ENCODE measurements at places on chromosomes 5 and 9.

- DNase-seq = no peak
These were observed 101.7 kb downstream of the PSD2 start for GRCh38 chr5:139897342-139897741.

DNA sequence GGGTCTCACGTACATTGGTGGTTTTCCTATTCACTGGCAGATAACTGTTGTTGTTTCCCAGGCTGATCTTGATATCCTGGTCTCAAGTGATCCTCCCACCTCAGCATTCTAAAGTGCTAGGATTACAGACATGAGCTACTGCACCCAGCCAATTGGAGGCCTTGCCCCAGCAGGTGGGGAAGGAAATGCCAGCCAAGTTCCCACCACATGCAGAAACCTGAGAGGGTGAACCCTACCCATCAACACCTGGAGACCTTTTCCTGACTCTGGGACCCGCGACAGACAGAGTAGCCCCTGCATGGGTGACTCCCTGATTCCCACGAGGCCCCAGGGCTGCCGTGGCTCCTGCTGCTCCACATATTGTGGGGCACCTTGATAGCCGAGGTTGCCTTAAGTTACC, 107.7 kb downstream of the GDA start:
- DNase-seq = no peak

- DNase-seq = no peak
These were observed 312.3 kb downstream of the EDIL3 start for GRCh38 chr5:84072339-84072738.

DNA sequence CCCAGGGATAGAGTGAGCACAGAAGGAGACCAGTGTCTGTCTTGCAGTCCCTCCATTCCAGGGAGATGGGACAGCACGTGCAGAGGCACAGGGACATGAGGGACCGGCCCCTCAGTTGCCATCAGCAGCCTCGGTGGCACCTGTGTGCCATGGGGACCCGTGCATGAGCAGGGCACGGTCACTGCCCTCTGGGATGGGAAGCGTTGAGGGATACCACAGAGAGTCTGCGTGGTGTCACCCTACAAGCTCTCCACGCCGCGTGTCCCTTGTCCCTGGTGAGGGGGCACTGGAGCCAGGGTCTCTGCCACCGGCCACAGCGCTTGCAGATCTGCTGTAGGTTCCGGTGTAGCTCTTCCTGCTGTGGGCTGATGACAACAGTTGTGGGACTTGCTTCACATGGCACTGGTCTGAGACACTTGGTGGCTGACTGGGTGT, 108.1 kb downstream of the CACNA1B start:
- DNase-seq = no peak

DNA sequence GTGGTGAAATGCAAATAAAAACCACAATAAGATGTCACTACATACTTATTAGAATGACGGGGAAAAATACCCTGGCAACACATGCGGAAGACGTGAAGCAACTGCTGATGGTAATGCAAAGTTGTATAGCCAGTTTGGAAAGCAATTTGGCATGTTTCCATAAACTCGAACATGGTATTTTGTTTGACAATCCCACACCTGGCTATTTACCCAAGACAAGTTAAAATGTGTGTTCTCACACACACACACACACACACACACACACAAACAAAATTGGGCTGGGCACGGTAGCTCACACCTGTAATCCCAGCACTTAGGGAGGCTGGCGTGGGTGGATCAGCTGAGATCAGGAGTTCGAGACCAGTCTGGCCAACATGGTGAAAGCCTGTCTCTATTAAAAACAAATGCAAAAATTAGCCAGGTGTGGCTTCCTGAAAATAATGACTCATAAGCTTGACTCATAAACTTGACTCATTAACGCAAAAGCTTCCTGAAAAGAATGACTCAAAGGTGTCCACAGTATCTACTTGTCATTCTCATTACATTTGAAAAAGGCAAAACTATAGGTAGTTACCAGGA, 456.5 kb downstream of the CDH18 start:
- no peak for DNase-seq

GRCh38 chr9:95107976-95108375, 209.5 kb downstream of the FANCC start:
- no peak for DNase-seq

GRCh38 chr9:110141227-110141793, 66.6 kb downstream of the C9orf152 start:
- DNase-seq = no peak

GRCh38 chr5:81075041-81075440, 114.9 kb downstream of the RASGRF2 start:
- no peak for DNase-seq

DNA sequence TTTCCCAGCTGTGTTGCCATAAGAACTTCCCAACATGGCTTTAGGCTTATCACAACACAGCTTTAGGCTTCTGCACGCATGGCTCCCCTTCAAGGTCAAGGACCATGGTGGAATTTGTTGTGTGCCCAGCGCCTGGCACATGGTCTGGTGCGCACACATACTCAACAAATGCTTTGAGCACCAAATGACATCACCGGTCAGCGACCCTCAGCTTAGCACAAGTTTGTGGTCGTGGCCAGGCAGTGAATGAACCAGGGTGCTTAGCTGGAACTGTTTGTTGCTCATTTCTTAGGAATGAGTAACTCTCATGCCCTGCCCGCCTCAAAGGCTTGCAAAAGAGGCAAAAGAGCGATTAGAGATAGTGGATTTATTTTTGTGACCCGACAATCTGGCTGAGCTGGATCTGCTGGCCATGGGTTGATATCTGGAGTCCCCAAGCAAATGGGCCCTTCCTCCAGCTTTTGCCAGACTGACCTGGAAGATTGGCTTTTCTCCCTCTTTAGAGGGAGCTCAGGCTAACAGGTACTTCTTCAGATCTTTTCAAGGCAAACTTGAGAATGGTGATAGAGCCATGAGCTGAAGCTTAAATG, 58.9 kb downstream of the DAP start:
- DNase-seq = no peak

GRCh38 chr9:127801955-127802575, 617 bp upstream of the FPGS start:
- no peak for DNase-seq

DNA sequence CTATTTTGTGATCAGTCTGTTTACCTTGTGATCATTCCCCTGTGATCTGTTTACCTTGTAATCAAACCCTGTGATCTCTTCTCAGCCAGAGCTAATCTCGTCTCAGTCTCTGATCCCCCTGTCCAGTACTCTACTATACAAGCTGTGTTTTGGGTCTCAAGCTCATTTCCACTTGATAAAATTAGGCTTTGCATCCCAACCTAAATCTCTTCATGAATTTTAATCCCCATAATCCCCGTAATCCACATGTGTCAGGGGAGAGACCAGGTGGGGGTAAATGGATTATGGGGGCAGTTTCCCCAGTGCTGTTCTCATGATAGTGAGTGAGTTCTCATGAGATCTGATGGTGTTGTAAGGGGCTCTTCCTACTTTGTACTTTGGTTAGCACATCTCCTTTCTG, 157.2 kb downstream of the PRR16 start:
- no peak for DNase-seq

GRCh38 chr5:145233461-145233860, 601.7 kb downstream of the PRELID2 start:
- no peak for DNase-seq

DNA sequence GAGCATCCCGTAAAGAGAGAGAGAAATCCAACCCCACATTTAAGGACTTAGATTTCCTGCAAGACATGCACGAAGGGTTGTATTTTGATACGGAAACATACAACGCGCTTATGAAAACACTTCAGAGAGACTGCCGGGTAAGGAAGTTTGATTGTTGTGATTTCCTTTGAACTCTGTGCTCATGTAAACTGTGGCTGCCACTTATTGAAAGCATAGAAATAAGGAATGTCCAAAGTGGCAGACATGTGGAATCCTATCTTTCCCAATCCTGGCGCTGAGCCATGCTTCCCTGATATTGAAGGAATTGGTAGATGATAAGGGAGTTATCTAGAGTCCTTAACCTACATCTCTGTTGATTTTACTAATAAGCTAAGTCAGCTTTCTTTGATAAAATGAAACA, 119.4 kb downstream of the PRKACG start:
- DNase-seq = no peak

DNA sequence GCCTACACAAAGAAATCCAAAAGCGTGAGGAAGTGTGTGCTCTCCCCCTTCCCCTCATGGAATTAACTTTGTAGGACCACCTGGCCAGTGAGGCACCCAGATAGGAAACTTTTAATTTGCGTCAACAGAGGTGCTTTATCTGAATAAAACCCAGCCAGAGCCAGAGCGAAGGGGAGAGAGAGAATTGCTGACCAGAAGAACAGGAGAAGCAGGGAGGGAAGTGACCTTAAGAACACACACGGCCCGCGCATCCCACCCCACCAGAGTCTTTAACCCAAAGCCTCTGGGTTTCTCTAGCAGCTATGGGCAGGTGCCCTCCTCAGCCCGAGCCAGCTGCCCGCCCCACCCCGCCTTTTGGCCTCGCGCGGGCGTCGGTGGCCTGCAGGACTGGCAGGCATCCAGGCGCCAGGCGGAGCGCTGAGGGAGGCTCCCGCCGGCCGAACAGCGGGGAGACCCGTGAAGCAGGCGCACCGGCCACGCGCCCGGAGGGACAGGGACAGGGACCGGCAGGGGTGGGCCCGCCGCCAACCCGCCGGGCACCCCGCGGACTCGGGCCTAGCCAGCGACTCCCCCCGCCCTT, 580 bp downstream of the ERAP1 start:
- DNase-seq = no peak

GRCh38 chr5:143073766-143074165, 303.6 kb downstream of the ARHGAP26 start:
- DNase-seq = no peak

DNA sequence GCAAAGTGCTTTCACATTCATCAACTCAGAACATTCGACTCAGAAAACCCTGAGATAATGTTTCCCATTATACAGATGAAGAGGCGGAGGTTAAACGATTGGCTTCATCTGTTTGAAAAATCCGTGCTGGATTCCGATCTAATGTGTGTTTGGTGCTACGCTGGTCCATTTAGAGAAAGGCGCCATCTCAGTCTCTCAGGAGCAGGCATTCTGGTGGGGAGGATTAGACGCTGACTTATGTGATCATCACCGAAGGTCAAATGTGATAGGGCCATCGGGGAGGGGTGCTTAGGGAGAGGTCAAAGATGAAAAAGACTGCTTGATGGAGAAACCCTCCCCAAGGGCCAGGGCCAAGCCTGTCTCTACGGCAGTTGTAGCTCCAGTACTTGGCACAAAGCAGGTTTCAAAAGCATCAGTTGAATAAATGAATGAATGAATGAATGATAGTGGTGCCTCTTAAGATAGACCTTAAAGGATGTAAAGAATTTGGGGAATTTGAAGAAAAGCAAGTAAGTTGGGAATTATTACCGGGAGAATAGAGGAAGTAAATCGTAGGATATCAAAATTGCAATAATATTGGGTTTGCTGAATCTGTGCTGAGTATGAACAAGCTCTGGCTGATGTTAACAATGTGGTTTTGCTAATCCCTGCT, 160.6 kb upstream of the SHB start:
- DNase-seq = no peak

DNA sequence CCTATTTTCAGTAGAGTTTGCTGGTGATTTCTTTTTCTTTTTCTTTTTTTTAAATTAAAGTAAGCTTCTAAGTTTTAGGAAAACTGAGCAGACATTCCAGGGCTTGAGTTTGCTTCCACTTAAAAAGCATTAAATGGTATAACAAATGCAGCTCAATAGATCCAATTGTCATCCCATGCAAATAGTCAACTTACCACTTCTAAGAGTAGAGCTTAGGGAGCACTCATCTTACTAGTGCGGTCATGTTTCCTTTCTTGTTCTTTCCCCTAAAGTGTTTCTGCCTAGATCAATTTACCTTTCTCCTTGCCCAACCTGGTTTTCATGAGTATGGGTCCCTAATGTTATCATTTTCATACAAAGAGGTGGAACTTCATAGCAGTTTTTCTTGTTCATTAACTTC, 13.0 kb upstream of the CEP120 start:
- DNase-seq = no peak

DNA sequence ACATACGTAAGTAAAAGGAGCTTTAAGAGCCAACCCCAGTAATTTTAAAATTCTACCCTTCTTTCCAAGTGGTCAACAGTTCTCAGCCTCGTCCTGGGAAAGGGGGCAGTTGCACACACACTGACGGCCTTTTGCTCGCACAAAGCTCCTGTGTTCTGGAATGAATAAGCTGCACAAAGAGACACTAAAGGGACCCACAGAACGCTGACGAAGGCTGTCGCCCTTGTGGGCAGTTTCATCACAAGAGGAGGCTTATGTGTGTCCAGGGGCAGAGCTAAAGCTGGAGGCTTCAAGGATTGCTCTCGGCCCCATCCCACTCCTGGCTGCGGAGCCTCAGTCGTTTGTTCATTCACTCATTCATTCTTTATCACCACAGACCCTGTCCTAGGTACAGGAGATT, 67.0 kb upstream of the NEK6 start:
- no peak for DNase-seq

DNA sequence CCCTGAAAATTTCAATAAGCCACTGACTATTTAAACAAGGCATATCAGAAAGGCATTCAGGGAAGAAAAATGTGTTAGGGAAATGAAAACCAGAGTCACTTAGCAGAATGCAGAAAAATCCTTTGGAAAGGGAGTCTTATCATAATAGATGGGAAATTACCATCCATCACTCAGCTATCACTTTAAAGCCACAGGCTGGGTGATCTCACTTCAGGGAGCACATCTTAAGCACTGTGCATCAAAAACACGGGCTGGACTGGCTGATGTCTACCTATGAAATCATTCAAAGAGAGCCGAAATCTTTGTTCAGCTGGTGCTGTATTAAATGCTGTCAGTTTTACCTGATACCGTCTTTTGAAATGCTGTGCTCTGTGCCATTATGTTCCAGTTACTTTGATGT, 73.5 kb downstream of the C9orf57 start:
- no peak for DNase-seq

DNA sequence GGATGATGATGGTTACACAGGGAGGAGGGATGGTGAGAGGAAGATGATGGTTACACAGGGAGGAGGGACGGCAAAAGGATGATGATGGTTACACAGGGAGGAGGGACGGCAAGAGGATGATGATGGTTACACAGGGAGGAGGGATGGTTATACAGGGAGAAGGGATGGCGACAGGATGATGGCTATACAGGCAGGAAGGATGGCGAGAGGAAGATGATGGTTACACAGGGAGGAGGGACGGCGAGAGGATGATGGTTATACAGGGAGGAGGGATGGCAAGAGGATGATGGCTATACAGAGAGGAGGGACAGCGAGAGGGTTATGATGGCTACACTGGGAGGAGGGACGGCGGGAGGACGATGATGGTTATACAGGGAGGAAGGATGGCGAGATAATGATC, 64.1 kb upstream of the FCN1 start:
- no peak for DNase-seq

DNA sequence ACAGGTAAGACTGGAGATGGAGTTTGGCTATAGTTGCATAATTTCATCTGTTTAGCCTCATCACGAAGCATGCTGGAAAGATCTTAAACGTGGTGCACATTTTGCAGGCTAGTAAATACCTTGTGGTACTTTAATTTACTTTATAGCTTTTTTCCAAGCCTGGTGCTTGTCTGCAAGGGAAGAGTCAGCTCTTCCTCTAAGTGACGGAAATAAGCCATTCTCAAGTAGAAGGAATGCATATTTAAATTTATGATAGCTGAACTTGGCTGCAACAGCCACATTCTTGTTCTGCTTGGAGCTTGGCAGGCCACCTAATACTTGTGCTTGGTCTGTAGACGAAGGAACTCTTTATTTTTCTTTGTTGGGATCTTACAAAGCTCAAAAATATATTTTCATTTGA, 188.0 kb upstream of the PIK3R1 start:
- no peak for DNase-seq

- no peak for DNase-seq
These were observed 42.8 kb upstream of the GABRP start for GRCh38 chr5:170740551-170741205.

Measured in iPS DF 19.7 (cell line).